ENCODE measurements at places on chromosomes 3 and 15. TPM values are rescaled to one million over a fixed set of nuclear protein-coding genes. Genes with fewer than 3 reads are reported as not detected.

- H3K4me3 ChIP-seq = no peak overlapping the region
- H3K36me3 ChIP-seq = no peaks in the 10 kb centered on the region
- H3K27me3 ChIP-seq = no peaks in the 10 kb centered on the region
- H3K4me1 ChIP-seq = no peaks in the 10 kb centered on the region
- H3K27ac ChIP-seq = no peak overlapping the region
Observed at GRCh38 chr3:171018156-171018935, 8.2 kb downstream of the SLC2A2 start.

The MYLK gene
- 15.5 TPM for total RNA-seq

DNA sequence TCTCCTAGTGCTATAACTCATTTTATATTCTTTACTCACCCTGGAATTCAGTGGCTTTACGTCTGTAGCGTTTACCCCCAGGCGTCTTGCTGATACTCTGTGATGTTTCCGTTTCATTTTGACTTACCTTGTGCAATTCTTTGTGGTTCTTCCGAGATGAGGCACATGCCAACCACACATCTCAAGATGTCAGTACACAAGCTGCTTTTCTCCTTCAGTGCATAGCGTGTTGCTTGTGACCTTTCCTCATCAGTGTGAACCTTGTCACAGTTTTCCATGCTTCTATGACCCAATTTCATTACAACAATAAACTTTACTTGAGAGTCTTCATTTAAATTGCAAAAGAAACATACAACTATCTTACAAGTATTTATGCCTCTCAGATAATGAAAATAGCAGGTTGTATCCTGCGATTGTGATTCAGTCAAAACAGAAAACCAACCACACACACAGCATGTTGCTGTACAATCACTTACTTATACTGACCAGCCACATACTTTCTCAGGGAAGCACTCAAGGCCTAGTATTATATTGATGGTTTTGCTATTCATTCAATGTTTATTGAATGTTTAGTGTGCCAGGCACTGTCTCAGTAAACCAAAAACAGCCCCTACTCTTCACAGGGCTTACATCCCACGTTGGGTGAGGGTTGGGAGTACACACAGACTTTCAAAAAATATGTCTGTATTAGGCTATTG, 4.6 kb upstream of the TBL1XR1 start:
- H3K27ac ChIP-seq = no peak overlapping the region
- no peak for DNase-seq
- no peaks in the 10 kb centered on the region for H3K27me3 ChIP-seq
- H3K36me3 ChIP-seq = peaks cover 8% of the 10 kb centered on the region
- peaks cover 10% of the 10 kb centered on the region for H3K4me1 ChIP-seq
- H3K4me3 ChIP-seq = no peak overlapping the region

DNA sequence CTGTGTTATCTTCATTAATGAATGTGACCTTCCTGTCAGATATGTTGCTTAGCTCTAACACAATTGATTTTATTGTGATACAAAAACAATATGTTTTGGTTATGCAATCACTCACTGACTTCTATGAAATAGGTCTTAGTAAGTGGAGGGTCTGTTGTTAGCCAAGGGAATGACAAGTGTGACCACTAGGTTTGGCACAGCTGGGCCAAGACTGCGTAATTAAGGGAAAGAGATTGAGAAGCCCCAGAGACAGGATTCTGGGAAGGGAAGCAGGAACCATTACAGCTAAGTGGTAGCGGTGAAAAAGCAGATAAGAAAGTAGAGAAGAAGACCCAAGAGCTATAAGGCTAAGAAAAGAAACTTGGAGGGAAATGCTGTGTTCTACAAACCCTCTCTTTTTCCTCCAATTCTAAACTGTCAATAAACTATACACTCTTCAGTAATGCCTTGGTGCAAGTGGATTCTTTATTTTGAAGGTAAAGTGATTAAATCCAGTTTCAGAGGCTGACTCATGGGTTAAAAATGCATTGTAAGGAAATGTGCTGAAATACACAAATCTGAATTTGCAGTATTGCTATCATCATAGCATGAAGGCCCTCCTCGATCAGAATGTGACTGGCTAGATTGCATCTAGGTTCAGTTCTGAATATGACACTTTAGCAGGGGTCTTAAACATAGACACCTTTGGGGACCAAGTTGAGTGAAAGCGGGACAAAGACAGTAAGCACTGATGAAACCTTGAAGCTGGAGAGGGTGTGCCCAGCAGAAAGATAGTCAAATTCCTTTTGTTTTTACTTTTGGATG, 26.1 kb downstream of the KCNMB2 start:
- DNase-seq = no peak
- H3K27ac ChIP-seq = no peak overlapping the region
- H3K36me3 ChIP-seq = no peaks in the 10 kb centered on the region
- H3K4me3 ChIP-seq = no peak overlapping the region

GRCh38 chr15:91950631-91951329, 97.3 kb downstream of the SLCO3A1 start:
- H3K27me3 ChIP-seq = no peaks in the 10 kb centered on the region
- no peak for DNase-seq
- no peaks in the 10 kb centered on the region for H3K36me3 ChIP-seq
- H3K27ac ChIP-seq = no peak overlapping the region
- H3K4me1 ChIP-seq = peaks cover 40% of the 10 kb centered on the region

The EAF1 gene
- total RNA-seq = 28.0 TPM

- H3K4me3 ChIP-seq = no peak overlapping the region
- H3K27ac ChIP-seq = no peak overlapping the region
- H3K36me3 ChIP-seq = no peaks in the 10 kb centered on the region
- DNase-seq = no peak
- H3K4me1 ChIP-seq = peaks cover 14% of the 10 kb centered on the region
- no peaks in the 10 kb centered on the region for H3K27me3 ChIP-seq
Observed at GRCh38 chr3:184523825-184524615, 37.6 kb upstream of the EPHB3 start.

The RAD54L2 gene
- total RNA-seq = 35.2 TPM

- DNase-seq = peak; percentile 20
- no peaks in the 10 kb centered on the region for H3K27me3 ChIP-seq
- H3K4me1 ChIP-seq = no peaks in the 10 kb centered on the region
- H3K4me3 ChIP-seq = no peak overlapping the region
- H3K36me3 ChIP-seq = no peaks in the 10 kb centered on the region
Observed at GRCh38 chr3:138972941-138973340, 25.9 kb downstream of the FOXL2NB start.

GRCh38 chr3:53675942-53676341, 170.3 kb downstream of the CHDH start:
- no peak overlapping the region for H3K27ac ChIP-seq
- H3K4me3 ChIP-seq = no peak overlapping the region
- H3K27me3 ChIP-seq = no peaks in the 10 kb centered on the region
- H3K36me3 ChIP-seq = no peaks in the 10 kb centered on the region

The PLCL2 gene
- 6.8 TPM for total RNA-seq
